ENCODE measurements at places on chromosomes 4 and X. TPM values are rescaled to one million over a fixed set of nuclear protein-coding genes. Genes with fewer than 3 reads are reported as not detected.

SPON2 gene
- 0.11 TPM for polyA plus RNA-seq

RHOH gene
- not detected for polyA plus RNA-seq

APLN gene
- 0.41 TPM for polyA plus RNA-seq

CXCL5 gene
- 1.6 TPM for polyA plus RNA-seq

KIAA1210 gene
- not detected for polyA plus RNA-seq

TMEM150C gene
- polyA plus RNA-seq, result 0.07 TPM

AFM gene
- not detected for polyA plus RNA-seq

FAM114A1 gene
- 82.8 TPM for polyA plus RNA-seq

HSFX1 gene
- 0.23 TPM for polyA plus RNA-seq

GNRHR gene
- polyA plus RNA-seq, result 0.05 TPM

NAP1L3 gene
- polyA plus RNA-seq, result 0.08 TPM

TRAPPC11 gene
- polyA plus RNA-seq, result 21.6 TPM

AFP gene
- polyA plus RNA-seq, result 0.09 TPM

TLR2 gene
- polyA plus RNA-seq, result 14.8 TPM

COL4A5 gene
- 58.9 TPM for polyA plus RNA-seq

MOB1B gene
- polyA plus RNA-seq, result 9.3 TPM

LIMCH1 gene
- 0.05 TPM for polyA plus RNA-seq

Measured in mammary epithelial cell (primary cell).